ENCODE measurements at places on chromosomes 6 and 20.
A peak's percentile ranks its signal among the peaks of the same experiment; 100 is the strongest.

DNA sequence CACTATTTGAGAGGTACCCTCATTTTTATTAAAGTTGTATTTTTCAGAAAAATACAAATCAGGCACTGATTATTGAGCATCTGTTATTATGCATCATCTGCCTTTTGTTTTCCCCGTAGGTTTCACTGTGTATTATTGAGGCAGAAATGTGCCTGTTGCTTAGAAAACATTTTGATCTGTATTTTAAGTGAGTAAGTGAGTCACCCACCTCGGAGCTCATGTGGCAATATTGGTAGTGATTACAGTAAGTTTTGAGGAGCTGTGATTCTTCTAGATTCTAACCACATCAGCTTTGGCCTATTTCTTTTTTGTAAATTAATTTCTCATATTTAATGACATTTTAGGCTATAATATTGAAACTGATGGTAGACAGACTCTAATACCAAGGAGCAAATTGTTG lies 59.6 kb upstream of the LAMP5 start:
- DNase-seq, result no peak

GRCh38 chr6:32583527-32583898 lies 6.1 kb downstream of the HLA-DRB1 start:
- DNase-seq, result no peak

GRCh38 chr6:53065266-53066076 lies at the start of gene FBXO9:
TSS of gene FBXO9 (plus strand) at chr6:53065404. CDS start at chr6:53065790, 386 bp downstream.
- DNase-seq, result peak; percentile 51

GRCh38 chr6:89002523-89002922 lies 39.1 kb upstream of the RNGTT start:
- no peak for DNase-seq

- no peak for DNase-seq
These were observed 154.7 kb upstream of the LAMP5 start for GRCh38 chr20:9359561-9360308.

- DNase-seq, result no peak
These were observed 74.0 kb upstream of the TOP1 start for GRCh38 chr20:40954521-40955165.

DNA sequence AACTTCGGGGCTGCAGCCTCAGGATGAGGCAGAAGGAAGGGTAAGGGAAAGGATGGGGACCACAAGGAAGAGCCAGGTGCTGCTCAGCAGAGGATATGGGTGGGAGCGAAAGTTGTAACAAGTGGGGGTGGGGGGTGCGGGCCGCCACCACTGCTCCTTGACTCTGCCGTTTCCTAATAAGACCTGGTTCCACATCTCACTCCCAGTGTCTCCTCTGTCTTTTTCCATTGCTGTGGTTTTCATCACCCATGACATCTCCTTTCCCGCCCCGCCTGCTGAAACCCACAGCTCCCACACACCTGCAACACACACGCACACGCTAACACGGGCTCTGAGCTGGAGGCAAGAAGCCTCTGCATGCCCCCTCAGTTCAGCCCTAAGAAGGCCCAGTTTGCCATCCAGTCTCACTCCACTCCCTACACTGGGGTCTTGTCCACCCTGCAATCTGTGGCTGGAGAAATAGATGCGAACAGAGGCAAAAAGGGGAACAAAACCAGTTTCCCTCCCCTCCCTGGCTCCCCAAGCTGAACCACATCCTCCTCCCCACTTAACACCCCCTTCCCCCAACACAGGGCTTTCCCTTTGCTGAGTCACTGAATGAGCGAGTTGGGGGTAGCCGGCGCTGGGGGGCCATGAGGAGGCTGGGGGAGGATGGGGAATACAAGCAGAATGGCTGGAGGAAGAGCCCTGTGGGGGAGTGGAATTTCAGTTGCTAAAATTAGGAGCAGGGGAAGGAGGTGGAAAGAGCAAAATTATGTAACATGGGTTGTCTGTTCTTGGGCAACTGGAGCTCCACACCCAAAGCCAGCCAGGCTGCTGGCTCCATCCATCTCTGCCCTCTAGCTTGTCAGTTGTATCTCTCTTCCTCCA lies 11.5 kb downstream of the NFKBIL1 start:
- peak; percentile 37 for DNase-seq

DNA sequence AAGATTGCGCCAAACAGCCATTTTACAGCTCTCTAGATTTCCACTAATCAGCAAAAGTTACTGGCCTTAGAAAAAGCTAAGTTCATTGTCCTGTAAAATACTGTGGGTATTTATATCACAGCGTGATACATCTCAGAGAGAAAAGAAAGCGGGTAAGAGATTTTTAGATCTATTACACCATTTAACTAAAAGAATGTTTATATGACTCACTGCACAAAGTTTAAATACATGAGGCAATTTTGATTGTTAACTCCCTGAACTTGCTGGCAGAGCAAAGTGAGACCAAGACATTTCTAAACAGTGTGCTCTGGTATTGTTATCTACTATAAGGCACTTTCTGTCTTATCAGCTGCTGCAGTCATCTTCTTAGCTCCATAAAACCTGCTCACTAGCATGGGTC lies 314.3 kb downstream of the EPHA7 start:
- no peak for DNase-seq

Measured in amygdala (tissue), 56 donors.